ENCODE measurements at places on chromosomes 5 and 9.
A peak's percentile ranks its signal among the peaks of the same experiment; 100 is the strongest.

DNA sequence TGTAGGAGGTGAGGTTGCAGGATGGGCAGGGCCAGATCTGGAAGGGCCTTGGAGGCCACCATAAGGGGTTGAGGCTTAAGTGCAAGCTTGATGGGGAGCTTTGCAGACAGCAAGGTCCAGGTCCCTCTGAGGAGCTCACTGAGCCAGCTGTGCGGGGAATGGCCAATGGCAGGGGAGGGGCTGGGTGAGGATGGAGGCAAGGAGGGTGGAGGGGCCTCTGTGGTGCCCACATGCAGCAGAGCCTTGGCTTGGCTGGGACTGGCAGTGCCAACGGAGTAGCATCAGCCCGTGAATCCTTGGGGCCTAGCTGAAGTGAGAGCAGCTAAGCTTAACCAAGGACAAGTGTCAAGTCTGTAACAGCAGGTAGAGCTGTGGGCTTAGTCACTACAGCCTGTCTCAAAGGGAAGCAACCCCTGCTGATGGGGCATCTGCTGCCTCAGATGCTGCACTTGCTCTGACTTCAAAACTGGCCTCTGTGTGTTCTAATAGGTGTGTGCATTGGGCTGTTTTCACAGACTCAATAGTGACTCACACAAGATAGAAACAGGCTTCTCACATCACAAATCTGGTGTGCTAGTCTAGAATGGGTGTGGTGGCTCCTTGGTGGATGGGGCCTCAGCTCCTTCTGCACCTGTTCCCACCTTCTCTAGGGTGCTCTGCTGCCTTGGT, 16.3 kb downstream of the GALNT12 start:
- DNase-seq = no peak

DNA sequence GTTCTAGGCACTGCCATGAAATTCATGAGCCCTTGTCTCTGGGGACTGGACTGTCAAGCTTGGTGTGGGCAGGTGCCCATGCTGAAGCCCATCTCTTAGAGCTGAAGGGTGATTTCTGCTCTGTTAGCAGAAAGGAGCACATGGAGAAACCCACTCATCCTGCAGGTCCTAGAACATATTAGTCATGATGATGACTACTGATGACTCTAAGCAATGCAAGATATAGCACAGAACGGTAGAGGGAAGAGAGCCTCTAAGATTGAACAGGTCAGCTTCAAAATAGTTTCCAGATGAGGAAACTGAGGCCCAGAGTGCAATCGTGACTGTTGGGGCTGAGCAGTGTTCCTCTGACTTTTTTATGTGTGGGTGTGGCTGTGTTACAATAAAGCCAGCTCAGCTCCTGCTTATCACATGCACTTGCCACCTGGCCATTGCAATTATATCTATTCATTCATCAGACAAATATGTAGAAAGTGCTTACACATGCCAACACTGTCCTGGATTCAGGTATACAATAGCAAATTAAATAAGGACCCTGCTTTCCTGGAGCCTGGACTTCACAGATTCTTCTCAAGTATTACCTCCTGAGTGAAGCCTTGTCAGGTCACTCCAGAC, 140.2 kb upstream of the BRINP1 start:
- no peak for DNase-seq

DNA sequence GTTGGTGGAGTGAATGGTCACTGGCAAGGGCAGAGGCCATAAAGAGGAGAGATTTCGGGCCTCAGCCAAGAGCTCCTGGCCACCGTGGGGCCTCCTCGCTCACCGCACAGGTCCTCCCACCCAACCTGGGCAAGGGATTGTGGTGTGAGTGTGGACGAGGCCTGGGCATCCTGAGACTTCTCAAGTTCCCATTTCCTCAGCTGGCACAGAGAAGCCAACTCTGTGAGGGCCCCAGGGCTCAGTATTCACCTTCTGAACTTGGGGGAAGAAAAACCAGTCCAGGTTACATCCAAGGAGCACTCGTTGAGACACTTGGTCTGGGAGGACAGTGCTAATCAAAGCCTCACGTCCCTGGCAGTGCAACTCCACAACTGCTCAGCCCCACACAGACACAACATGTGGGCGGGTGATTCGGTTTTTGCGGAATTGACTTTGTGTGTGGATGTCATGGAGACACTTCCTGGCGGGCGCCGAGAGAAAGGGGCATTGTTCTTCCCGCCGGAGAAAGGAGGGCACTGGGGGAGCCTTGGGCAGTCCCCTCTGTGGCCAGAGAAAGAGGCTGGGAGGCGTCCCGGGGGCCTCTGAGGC, 28.5 kb upstream of the NKD2 start:
- no peak for DNase-seq

DNA sequence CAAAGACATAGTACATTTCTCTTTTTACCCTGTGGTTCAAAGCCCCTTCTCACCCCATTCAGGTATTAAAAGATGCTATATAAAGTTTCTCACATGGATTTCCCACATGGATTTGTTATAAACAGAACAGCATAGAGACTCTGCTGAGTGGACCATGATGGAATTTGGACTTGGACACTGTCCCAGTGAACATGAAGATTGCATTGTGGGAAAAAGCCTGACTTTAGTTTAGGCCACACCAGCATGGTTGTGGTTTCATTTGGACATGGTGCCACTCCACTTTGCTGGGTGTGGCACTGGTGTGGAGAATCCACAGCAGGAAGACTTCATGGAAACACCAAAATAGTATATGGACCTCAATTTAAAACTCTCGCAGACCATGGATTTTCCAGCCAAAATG, 124.6 kb downstream of the ARHGAP26 start:
- DNase-seq = no peak

DNA sequence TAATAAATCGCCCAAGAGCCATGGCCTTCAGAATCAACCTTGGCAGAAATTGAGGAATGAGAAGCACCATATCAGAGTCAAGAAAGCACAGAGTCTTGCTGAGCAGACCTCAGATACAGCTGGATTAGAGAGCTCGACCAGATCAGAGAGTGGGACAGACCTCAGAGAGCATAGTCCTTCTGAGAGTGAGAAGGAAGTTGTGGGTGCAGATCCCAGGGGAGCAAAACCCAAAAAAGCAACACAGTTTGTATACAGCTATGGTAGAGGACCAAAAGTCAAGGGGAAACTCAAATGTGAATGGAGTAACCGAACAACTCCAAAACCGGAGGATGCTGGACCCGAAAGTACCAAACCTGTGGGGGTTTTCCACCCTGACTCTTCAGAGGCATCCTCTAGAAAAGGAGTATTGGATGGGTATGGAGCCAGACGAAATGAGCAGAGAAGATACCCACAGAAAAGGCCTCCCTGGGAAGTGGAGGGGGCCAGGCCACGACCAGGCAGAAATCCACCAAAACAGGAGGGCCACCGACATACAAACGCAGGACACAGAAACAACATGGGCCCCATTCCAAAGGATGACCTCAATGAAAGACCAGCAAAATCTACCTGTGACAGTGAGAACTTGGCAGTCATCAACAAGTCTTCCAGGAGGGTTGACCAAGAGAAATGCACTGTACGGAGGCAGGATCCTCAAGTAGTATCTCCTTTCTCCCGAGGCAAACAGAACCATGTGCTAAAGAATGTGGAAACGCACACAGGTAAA, 4.5 kb downstream of the NFX1 start:
- no peak for DNase-seq

GRCh38 chr5:16854351-16854750, 81.7 kb downstream of the MYO10 start:
- DNase-seq = no peak

- no peak for DNase-seq
Measured at GRCh38 chr9:131049829-131050715, 41.1 kb downstream of the LAMC3 start.

DNA sequence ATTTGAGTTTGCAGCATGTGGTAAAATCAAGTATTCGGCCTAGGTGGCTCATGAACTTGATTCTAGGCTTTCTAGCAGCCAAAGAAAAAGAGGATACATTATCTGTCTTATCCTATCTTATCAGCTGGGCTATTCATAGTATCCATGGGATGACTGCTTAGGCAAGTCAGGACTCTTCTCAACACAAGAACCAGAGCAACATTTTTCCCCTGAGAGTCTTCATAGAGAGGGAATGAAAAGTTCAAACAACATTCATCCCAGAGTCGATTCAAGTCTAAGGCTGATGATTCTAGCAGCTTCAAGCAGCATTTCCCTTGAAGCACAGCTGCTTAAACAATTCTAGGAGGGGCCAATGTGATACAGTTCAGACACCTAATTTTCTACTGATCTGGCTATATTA, 3.0 kb downstream of the S100Z start:
- no peak for DNase-seq

- DNase-seq = peak; percentile 82
Measured at GRCh38 chr9:77177894-77178794, 810 bp downstream of the VPS13A start.

GRCh38 chr9:134492281-134492691, 149.3 kb upstream of the COL5A1 start:
- peak; percentile 70 for DNase-seq

GRCh38 chr5:17174965-17175364, 42.5 kb upstream of the BASP1 start:
- DNase-seq = no peak

- no peak for DNase-seq
Measured at GRCh38 chr5:115320006-115320405, 23.6 kb upstream of the CCDC112 start.

DNA sequence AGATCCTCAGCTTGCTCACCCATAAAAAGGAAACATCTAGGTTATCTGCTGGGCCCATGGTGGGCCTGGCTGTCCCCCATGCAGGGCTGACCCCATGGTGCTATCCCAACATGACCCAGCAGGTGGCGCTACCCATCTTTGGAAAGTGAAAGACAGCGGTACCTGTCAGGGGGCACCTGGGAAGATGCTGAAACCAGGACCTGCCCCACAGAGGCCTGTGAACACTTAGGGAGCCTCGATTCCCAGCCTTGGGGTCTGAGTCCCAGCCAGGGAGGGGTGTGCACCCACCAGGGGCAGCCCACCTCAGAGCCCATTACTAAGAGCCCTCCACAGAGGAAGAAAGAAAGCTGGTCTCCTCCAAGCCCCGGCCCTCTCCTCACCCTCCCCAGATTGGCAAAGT, 46.6 kb upstream of the IPPK start:
- no peak for DNase-seq

DNA sequence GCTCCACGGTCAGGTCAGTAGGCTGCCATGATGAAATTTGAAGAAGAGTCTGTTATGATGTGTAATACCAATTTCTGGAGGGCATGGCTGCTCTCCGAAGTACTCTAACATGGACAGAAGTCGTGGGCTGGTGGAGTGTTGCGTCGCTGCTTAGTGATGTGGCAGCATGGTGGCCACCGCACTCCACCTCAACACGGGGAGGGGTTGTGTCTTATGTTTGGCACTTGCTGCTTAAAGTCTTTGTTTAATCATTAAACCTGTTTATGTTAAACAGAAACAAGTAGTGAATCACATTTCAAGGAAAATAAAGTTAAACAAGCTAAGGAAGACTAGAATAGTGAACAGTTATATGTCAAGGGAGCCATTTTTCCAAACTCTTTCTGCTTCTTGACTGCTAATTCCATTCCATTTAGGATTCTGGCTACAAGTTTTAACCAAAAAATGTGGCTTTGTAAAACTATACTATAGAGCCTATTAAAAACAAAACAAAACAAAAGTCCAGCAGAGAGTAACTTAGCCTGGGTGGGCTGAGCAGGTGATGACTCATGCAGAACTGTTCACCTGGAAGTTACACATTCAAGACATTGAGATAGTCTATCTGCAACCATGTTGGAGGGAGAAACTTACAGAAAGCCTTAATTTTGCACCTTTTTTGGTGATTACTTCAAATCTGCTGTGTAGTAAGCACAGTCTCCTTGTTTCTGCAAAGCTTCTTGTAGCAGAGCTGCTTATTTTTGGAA, 9.5 kb downstream of the HABP4 start:
- DNase-seq = no peak

- DNase-seq = no peak
Measured at GRCh38 chr5:96743805-96744204, 63.9 kb downstream of the ERAP1 start.

DNA sequence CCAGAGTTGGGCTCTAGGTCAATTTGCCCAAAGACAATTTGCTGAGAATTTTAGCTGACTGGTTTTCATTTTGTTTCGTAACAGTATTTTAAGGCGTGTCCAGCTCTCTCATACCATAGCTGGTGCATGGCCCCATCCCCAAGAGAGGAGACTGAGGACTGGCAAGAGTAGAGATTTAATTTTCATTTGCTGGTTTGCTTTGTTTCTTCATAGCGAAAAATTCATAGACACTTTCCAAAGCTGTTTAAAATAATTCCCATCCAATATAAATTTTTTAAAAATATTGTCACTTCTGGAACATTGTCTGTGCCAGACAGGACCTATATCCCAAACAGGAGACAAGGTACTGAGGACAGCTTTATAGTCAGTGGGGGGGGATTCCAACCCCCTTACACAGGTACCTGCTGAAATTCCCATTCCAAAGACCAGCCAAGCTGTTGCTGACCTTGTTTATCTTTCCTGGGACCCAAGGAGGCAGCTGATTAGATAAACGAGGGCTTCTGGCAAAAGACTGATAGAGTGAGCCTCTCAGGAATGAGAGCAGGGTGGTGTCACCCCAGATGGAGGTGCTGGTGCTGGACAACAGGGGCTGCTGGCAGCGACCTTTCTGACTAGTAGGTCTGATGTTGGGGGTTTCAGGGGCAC, 6.8 kb upstream of the ANGPTL2 start:
- DNase-seq = no peak

GRCh38 chr5:16744164-16744880, 127.5 kb upstream of the RETREG1 start:
- no peak for DNase-seq

DNA sequence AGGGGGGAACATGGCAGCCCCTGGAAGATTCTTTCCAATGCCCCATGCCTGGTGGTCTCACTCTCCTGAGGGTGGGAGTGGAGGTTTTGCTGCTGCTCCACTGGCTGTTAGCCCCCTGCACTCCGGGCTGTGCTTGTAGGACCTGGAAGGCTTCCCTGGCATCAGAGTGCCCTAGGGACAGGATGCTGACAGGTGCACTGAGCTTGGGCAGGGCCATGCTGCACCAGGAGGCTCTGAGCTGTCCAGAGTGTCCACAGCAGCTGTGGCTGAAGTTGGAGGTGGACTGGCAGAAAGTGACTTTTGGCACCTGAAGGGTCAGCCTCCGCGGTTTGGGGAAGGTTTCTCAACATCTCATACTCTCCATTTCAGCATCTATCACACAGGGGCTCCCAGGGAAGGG, 249.1 kb downstream of the GADD45G start:
- DNase-seq = peak; percentile 46

GRCh38 chr5:104757915-104758314, 1195.3 kb upstream of the NUDT12 start:
- DNase-seq = no peak

DNA sequence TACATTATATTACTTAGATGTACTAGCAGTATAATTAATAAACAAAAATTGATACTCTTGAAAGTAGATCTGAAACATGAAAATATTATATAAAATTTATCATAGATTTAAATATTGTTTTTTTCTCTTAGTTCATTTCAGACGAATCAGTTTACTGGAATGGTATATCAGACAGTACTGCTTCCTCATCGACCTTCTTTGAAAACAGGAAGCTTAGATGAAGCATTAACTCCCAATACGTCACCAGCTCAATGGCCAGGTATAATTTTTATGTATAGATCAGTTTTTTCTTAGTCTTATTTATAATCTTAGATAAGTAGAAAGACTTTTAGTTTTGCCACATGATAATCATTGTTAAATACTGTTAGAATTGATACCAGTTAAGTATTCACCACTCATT, 106.3 kb downstream of the DMXL1 start:
- DNase-seq = no peak
